ENCODE measurements at places on chromosomes 12 and 14.
A peak's percentile ranks its signal among the peaks of the same experiment; 100 is the strongest.

- DNase-seq: peak; percentile 83
Observed at GRCh38 chr14:103594265-103594664, 31.5 kb downstream of the COA8 start.

- DNase-seq: peak; percentile 32
Observed at GRCh38 chr12:5201554-5202218, 158.0 kb downstream of the KCNA5 start.

- DNase-seq: peak; percentile 6
Observed at GRCh38 chr12:56634242-56634836, 4.2 kb upstream of the BAZ2A start.

DNA sequence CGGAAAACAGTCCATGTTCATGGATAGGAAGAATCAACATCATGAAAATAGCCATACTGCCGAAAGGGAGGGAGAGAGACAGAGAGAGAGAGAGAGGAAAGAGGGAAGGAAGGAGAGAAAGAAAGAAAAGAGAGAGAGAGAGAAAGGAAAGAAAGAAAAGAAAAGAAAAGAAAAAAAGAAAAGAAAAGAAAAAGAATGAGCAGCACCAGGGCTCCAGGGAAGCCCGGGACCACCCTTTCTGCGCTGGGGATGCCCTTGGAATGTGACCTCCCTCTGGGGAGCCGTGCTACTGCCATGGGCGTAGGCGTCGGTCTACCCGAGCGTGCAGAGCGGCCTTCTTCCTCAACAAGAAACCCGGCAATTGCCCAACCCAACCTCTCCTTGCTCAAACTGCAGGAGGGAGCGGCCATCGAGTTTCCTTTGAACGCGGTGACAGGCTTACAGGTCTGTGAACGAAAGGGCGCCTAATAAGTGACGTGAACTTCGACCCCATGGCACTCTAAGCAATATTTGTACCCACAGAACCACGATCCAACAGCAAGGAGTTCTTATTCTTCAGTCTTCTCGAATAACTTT, 16.9 kb downstream of the OR6S1 start:
- DNase-seq: peak; percentile 52

GRCh38 chr12:7439579-7440505, 4.1 kb downstream of the CD163L1 start:
- peak; percentile 69 for DNase-seq
